Mesangial cell (primary cell): ENCODE measurements at places on chromosomes 6 and 20. TPM values are rescaled to one million over a fixed set of nuclear protein-coding genes. Genes with fewer than 3 reads are reported as not detected.

SLC26A8 gene
- 0.49 TPM in 1 of 2 replicates, not detected in the other for total RNA-seq

C6orf163 gene
- 1.6 TPM in 1 of 2 replicates, not detected in the other for total RNA-seq

CD83 gene
- total RNA-seq = 1.1 and 2.6 TPM in 2 replicates

PRICKLE4 gene
- total RNA-seq = 0.65 and 1.3 TPM in 2 replicates

TCP11 gene
- total RNA-seq = 0.16 and 0.63 TPM in 2 replicates

FAM120B gene
- 12.9 and 13.1 TPM in 2 replicates for total RNA-seq

GPR63 gene
- 1.5 and 2.0 TPM in 2 replicates for total RNA-seq

THBS2 gene
- 35.0 and 111 TPM in 2 replicates for total RNA-seq
